Fibroblast of skin of abdomen (primary cell): ENCODE measurements at places on chromosomes 7 and 10.
A peak's percentile ranks its signal among the peaks of the same experiment; 100 is the strongest.

- no peak for DNase-seq
Observed at GRCh38 chr7:36103837-36104561, 49.1 kb upstream of the EEPD1 start.

GRCh38 chr10:103820101-103821062, 35.0 kb downstream of the SH3PXD2A start:
- DNase-seq: peak; percentile 68

- no peak for DNase-seq
Observed at GRCh38 chr7:157506268-157506667, 169.5 kb downstream of the DNAJB6 start.

DNA sequence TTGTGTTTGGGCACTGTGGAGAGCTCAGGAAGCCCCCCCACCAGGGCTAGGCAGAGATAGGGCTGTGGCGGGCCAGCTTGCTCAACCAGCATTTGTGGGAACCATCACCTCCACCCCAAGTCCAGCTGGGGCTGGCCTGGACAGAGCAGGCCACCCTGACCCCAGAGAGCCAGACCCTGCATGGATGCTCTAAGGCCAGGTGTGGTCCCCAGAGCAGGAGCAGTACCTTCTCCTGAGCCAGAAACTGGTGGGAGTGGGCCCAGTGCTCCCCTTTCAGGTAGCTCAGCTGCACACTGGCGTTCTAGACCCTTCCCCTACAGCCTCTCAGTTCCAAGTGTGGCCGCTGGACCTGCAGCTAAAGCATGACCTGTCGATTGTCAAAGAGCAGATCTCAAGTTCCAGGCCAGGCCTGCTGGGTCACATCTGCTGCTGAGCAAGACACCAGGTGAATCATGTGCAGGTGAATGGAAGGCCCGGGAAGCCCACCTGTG, 57.2 kb downstream of the RASGEF1A start:
- DNase-seq: no peak

DNA sequence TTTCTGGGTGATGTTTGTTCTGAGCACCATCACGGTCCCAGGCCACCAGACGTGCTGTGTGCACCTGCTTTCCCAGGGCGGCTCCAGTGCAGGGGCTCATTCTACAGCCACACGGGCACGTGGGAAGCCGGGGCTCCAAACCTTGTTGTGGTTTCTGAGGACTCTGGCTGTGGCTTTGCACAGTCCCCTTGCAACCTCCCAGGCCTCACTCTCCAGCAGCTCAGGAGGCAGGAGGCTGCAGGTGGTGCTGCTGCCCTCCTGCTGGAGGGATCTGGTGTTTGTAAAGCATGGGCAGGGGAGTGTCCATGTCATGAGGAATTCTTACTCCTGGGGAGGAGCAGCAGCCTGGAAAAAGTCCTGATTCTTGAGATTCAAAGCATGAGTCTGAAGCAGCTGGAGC, 54.3 kb downstream of the INSYN2A start:
- DNase-seq: no peak

DNA sequence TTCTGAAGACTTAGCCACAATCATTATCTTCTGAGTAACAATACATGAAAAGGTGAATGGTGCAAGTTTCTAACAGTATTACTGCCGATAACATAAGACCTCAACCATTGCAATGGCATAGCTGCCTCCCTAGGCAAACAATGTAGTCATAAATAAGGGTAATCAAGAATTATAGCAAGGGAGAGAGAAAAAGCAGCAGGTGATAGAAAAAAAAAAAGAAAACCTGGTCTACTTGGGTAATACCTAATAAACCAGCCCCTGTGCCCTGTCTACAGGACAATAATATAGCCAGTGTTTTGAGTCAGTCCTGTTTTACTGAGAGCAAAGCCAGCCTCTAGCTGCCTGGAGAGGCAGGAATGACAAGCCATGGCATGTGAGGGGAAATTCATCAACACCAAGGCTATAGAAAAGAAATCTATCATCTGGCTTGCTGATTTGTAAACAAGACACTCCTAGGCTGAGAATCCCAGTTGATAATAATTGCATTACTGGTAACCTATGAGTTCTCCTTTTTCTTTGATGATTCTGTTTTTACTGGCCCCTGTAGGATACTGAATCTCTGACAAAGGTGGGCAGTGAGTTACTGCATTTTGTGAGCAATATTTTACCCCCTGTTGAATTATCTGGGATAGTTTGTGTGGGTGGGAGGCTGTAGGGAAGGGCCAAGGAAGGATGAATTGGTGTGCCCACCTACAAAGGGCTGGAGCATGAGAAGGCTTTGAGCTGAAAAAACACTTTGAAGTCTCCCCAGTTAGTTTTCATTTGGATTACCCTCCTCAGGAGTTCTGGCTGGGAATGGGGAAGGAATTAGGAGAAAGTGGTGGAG, 1.7 kb upstream of the WEE2 start:
- no peak for DNase-seq

DNA sequence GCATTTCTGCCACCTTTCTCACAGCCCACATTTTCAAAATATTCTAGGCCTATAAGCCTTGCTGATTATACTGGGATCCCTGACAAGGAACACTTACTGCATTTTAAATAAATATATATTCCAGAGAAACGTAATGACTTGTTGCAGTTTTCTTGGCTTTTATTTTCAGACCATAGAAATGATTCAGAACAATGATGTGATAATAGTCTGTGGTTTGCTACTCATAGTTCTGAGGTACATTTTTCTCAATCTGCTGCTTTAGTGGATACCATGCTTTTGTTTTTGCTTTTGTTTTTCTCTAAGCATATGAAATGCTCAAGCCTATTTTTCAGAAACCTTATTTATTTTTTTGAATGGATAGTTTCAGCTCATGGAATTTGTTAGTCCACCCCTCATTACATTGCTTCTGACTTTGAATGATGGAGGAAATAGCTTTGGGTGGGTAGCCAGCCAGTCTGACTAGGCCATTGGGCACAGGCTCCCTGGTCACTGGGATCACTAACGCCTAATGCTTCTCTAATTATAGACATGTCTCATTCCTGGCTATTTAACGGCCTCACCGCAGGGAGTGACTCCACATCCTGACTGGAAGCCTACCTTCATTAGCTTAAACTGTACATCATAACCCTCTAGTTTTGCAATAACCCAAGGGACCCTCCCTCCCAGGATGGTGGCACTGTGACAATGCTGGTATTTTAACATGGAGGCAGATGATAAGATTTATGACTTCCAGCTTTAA, 66.1 kb downstream of the MBL2 start:
- peak; percentile 27 for DNase-seq

GRCh38 chr10:93872375-93873158, 21.2 kb upstream of the SLC35G1 start:
- DNase-seq: no peak

DNA sequence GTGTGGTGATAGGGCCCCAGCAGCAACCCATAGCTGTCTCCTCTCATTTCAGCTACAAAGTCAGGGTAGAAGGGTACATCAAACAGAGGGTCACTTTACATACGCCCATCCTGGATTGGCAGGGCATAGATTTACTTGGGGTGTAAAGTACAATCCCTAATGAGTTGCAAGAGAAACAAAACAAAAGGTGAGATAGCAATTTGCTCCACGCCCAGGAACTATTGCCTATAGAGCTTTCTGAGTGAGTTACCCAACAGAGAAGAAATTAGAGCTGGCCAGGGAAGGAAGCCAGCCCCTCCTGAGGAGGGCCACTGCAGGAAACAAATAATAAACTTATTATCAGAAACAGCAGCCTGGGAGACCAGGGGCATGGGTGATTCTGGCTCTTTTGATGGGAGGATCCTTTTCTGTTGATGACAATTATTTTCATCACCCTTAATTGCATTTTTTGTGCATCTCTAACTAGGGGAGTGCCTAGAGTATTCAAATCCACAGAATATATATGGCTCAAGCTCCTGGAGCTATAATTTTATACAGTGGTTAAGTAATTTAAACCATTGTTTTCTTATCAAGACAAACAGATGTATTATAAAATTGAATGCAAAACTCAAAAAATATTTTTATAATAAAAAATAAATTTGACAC, 47.4 kb downstream of the SLC26A5 start:
- no peak for DNase-seq

DNA sequence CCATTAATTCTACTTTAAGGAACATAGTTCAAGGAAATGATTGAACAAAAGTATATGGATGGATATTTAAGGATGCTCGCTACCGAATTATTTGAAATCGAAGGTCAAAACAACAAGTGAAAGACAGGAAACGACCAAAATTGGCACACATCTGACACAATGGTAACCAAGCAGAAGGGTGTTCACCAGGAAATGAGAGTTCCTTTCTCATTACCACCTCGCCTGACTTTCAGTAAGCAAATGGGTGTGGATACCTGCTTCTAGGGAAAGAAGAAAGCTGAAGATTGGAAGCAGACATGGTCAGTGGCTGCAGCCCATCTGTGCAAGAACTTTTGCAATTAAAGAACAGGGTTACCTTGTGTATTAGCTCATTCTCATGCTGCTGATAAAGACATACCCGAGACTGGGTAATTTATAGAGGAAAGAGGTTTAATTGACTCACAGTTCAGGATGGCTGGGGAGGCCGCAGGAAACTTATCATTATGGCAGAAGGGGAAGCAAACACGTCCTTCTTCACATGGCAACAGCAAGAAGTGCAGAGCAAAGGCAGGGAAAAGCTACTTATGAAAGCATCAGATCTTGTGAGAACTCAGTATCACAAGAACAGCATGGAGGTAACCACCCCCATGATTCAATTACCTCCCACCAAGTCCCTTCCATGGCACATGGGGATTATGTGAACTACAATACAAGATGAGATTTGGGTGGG, 6.2 kb upstream of the TMEM273 start:
- DNase-seq: no peak

GRCh38 chr7:139950881-139951525, 111.7 kb downstream of the PARP12 start:
- DNase-seq: no peak

DNA sequence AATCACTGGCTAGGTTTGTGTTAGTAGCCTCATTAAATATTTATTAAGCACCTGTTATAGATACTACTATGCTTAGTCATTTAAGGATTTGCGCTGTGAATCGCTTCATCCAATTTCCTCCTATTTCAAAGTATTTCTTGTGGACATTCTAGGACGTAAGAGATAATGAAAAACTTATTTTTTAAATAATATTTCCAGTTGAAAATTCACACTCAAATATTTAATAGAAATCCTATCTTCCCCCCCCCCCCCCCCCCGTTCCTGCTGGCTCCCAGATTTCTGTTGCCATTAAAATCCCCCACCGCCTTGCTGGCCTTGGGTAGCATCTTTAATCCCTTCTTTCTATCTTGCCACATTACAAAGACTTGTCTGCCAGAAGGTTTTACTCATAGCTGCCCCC, 6.0 kb downstream of the INSYN2A start:
- no peak for DNase-seq

DNA sequence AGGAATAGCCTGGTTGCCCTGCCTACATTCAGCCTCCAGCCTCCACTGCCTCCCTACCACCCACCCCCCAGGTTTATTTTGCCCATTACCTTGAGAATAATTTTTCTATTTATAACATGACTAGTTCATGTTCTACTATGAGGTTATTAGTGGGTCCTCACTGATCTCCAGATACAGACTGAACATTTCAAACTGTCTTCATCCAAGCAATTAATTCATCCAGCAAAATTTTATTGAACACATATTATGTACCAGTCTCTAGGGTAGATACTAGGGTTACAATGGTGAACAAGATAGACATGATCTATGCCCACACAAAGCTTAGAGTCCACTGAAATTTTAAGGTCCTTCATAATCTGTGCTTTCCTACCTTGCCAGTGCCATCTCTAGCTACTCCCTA, 51.6 kb upstream of the FHIP2A start:
- no peak for DNase-seq

DNA sequence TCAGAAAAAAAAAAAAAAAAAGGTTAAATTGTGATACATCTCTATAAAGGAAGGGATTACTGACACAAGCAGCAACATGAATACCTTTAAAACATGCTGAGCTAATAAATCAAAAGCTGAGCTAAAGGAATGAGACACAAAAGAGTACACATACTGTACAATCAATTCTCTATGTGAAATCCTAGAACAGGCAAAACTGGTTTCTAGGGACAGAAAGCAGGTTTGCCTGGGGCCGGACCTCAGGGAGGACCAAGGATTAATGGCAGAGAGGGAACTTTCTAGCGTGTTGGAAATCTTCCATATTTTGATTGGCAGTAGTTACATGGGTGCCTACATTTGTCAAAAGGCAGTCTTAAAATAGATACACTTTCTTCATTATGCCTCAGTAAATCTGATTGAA, 52.5 kb downstream of the KLRG2 start:
- no peak for DNase-seq

DNA sequence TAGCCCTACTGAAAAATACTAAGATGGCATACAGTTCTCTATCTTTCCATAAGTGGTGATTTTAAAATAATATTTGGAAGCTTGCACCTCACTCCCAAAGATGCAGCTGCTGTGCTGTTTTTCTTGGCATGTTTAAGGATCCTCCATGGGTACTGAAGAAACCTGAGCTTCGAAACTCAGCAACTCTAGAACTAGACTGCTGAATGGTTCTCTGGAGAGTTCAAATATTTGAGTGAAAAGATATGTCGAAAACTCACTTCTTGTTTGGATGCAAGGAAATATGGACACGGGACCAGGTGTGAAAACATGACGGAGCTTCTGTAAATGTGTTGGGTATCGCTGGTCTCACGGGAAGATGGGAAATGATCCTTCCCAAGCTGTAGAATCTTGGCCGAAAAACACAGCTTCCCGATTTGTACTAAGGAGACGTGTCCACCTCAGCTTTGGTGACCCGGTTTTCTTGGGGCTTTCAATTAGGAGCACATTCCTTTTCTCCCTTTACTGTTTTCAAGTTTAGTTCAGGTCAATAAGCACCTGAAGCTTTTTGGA, 543.8 kb upstream of the NRP1 start:
- no peak for DNase-seq

- no peak for DNase-seq
Observed at GRCh38 chr7:29107056-29107455, 39.3 kb downstream of the CPVL start.

GRCh38 chr10:9081961-9082360, 1027.5 kb downstream of the GATA3 start:
- DNase-seq: no peak

- no peak for DNase-seq
Observed at GRCh38 chr7:143993924-143994323, 6.2 kb upstream of the OR6B1 start.

DNA sequence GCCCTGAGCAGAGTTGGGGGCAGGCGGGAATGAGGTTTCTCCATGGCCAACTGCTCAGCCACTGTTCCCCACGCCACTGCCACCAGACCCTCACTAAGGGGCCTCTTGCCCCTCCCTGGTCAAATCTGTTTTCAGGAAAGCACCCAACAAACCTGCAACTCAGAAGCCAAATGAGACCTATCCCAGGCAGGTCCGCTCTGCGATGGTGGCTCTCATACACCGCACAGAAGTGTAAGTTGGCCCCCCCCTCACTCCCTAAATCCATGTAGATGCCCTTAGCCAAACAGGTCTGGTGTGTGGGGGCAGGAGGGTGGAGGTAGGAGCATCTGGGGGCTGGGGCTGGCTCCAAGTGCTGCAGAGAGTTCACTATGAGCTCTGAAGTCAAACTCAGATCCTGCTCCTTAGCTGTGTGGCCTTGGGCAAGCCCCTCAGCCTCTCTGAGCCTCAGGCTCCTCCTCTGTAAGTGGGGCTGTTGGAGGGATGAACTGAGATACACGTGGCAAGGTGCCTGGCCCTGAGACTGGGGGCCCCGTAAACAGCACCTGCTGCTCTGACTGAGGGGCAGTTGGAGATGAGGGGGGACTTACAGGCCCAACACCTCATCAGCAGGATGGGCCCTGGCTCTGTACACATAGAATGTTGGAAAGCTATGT, 1.1 kb downstream of the MMRN2 start:
- DNase-seq: no peak

GRCh38 chr10:62038609-62039190, 137.2 kb downstream of the ARID5B start:
- DNase-seq: peak; percentile 96
